LoVo (cell line): ENCODE measurements at places on chromosomes 16 and 17.

GRCh38 chr17:32331243-32332040 lies 10.5 kb downstream of the C17orf75 start:
- DNase-seq = no peak

DNA sequence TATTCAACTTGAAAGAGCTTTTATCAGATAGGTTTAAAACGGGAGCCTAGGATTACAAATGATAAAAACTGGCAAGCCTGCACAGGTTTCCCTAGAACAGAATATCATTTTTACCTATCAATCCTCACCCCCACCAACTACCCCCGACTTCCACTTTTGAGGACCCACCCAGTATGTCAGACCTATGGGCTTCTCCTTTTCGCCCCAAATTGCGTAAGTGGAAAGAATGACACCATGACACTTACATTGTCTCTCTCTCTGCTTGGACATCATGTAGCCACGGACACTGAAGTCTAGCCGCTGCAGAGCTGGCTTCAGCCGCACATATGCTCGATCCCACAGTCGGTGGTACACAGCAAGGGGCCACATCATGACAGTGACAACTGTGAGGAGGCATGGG lies 7.4 kb upstream of the PSMC3IP start:
- no peak for DNase-seq

DNA sequence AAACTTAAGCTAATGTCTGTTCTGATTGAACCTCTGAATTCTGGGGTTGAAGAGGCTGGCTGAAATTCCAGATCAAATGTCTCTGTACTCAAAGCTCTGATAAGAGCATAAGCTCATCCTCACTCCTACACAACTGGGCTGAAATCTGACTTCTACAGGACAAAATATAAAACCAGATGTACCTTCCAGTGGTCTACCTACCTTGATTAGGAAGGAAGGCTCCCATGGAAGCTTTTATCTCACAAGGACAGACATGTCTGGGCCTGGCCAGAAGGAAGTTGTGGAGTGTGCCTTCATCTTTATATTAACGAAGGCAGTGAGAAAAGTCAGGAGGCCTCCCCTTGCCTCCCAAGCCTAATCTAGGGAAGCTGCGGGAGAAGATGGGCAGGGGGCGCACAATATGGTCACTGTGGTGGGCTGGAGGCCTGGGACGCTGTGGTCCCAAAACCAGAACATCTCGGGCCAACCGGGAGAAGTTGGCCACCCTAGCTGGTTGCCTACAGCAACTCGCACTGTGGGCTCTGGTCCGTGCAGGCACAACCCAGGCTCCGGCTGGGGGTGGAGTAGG lies 55.6 kb upstream of the LRRC37A3 start:
- DNase-seq = no peak

GRCh38 chr16:50548125-50548908 lies at the start of gene NKD1:
NKD1 (plus strand) TSS chr16:50548396; CDS start chr16:50548554, 158 bp downstream.
- DNase-seq = peak; percentile 80

DNA sequence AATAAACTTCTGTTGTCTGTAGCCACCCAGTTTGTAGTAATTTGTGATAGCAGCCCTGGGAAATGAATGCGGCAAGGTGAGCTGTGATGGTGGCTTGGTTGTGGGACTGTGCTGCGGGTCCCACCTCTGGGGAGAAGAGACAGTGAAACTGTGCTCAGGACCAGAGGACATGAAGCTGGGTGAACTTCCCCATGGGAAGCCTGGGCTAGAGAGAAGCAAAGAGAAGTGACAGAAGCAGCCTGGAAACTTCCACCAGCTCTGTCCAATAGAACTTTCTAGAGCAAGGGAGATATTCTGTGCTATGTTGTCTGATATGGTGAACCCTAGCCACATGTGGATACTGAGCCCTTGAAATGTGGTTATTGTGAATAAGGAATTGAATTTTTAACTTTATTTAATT lies 51.5 kb upstream of the EMP2 start:
- DNase-seq = no peak

DNA sequence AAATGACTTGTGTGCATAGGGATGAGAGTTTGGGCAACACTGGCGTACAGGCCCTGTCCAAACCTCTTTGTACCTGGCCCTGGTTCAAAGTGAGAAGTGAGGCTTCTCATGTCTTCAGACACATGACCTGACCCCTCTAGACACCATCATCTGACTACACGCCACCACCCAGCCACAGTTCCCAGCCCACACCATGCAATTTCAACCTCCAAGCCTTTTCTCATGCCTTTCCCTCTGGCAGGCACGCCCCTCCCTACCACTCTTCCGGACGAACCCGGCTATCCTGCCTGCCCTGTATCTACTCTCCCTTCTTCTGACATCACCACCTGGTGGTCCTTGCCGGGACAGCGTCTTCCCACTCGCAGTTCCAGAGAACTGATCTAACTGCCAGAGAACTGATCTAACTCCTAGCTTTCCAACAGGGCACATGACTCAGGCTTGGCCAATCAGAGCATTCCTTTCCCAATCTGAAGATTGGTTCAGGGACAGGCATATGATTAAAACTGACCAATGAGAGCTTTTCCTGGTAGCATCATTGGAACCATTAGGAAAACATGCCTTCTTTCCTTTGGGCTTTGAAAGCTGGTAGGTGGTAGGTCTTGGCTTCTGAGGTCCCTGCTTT lies 27.1 kb upstream of the IL21R start:
- DNase-seq = peak; percentile 57
